ENCODE measurements at places on chromosomes 7 and 10. TPM values are rescaled to one million over a fixed set of nuclear protein-coding genes. Genes with fewer than 3 reads are reported as not detected.
A peak's percentile ranks its signal among the peaks of the same experiment; 100 is the strongest.

The MBL2 gene
- not detected for total RNA-seq

GRCh38 chr7:118563311-118563710 lies 338.8 kb downstream of the ANKRD7 start:
- no peak overlapping the region for H3K27ac ChIP-seq
- no peaks in the 10 kb centered on the region for H3K36me3 ChIP-seq
- no peaks in the 10 kb centered on the region for H3K27me3 ChIP-seq

- H3K27me3 ChIP-seq = no peaks in the 10 kb centered on the region
- H3K27ac ChIP-seq = no peak overlapping the region
- H3K4me3 ChIP-seq = no peak overlapping the region
- no peak for DNase-seq
Observed at GRCh38 chr7:27519793-27520469, 142.8 kb downstream of the HIBADH start.

The KCP gene
- not detected for total RNA-seq

DNA sequence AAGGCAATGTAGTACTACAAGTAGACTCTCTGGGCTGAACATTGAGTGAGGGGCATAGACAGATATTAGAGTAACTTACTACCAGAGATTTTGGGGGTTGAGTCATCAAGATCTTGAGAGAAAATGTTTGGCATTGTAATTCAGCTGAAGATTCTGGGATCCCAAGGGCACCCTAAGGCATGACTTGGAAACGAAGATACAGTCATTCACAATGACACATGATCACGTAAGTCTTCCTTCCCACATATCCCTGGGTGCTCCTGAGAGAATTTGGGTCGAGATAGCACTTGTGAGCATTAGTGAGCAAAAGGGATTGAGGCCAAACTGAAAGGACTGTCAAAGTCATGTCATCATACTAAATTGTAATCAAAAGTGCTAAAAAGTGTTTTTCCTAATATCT lies 192.5 kb upstream of the PCLO start:
- no peak for DNase-seq
- no peaks in the 10 kb centered on the region for H3K4me1 ChIP-seq
- no peaks in the 10 kb centered on the region for H3K36me3 ChIP-seq
- H3K4me3 ChIP-seq = no peak overlapping the region
- no peaks in the 10 kb centered on the region for H3K27me3 ChIP-seq

- no peaks in the 10 kb centered on the region for H3K27me3 ChIP-seq
- peak; percentile 76 for DNase-seq
- H3K4me3 ChIP-seq = no peak overlapping the region
- H3K36me3 ChIP-seq = no peaks in the 10 kb centered on the region
- H3K4me1 ChIP-seq = no peaks in the 10 kb centered on the region
Observed at GRCh38 chr10:71799608-71800453, 26.5 kb upstream of the VSIR start.

DNA sequence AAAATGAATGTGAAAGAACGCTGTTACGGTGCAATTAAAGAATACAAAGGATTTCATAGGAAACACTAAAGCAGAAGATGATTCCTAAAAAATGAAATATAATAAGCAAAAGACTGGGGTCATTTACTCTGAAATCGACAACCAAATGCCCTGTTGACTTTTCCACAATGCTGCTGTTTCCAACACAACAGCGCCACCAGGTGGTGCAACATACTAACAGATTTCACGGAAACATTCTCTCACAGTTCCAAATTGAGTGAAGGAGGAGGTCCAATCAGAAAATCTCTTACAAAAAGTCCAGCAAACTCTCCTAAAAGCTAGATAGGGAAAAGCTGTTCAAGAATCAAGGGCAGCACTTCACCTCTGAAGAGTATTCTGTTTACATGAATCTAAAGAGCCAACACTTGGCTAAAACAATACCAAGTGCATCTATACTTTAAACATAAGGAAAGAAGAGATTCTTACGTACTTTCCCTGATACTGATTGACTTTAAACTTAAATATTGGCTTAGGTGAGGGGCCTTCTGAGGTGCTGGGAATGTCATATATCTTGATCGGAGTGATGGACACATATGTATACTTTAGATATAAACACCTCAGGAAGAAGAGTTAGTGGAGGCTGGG lies 55.9 kb downstream of the UPF2 start:
- peaks cover 58% of the 10 kb centered on the region for H3K36me3 ChIP-seq
- no peak overlapping the region for H3K4me3 ChIP-seq
- peaks cover 3% of the 10 kb centered on the region for H3K4me1 ChIP-seq
- DNase-seq = peak; percentile 84

GRCh38 chr7:1011297-1012003 lies 28.5 kb downstream of the CYP2W1 start:
- no peaks in the 10 kb centered on the region for H3K4me1 ChIP-seq
- peaks cover 10% of the 10 kb centered on the region for H3K36me3 ChIP-seq
- no peak overlapping the region for H3K4me3 ChIP-seq
- H3K27me3 ChIP-seq = no peaks in the 10 kb centered on the region
